ENCODE measurements at places on chromosomes 5 and 9. TPM values are rescaled to one million over a fixed set of nuclear protein-coding genes. Genes with fewer than 3 reads are reported as not detected.

The STKLD1 gene
- total RNA-seq, result 0.45 TPM

The SLC9A3 gene
- total RNA-seq, result 70.0 TPM

The IL33 gene
- 16.4 TPM for total RNA-seq

The SLCO6A1 gene
- not detected for total RNA-seq

The LHX2 gene
- not detected for total RNA-seq

The SLC6A7 gene
- 24.9 TPM for total RNA-seq

The ADAMTS19 gene
- 0.80 TPM for total RNA-seq

The PCDHA4 gene
- total RNA-seq, result 0.58 TPM

The KCNV2 gene
- not detected for total RNA-seq

The UGT3A1 gene
- total RNA-seq, result not detected

The LCN6 gene
- 1.2 TPM for total RNA-seq

The PTGS1 gene
- total RNA-seq, result 6.2 TPM

The PFN3 gene
- total RNA-seq, result not detected

The HTR4 gene
- 7.5 TPM for total RNA-seq

The PCDHGA1 gene
- 0.37 TPM for total RNA-seq

The PNPLA7 gene
- 6.1 TPM for total RNA-seq

The ISL1 gene
- total RNA-seq, result 1.6 TPM

The PAM gene
- total RNA-seq, result 69.2 TPM
